ENCODE measurements at places on chromosomes 1 and 21.

DNA sequence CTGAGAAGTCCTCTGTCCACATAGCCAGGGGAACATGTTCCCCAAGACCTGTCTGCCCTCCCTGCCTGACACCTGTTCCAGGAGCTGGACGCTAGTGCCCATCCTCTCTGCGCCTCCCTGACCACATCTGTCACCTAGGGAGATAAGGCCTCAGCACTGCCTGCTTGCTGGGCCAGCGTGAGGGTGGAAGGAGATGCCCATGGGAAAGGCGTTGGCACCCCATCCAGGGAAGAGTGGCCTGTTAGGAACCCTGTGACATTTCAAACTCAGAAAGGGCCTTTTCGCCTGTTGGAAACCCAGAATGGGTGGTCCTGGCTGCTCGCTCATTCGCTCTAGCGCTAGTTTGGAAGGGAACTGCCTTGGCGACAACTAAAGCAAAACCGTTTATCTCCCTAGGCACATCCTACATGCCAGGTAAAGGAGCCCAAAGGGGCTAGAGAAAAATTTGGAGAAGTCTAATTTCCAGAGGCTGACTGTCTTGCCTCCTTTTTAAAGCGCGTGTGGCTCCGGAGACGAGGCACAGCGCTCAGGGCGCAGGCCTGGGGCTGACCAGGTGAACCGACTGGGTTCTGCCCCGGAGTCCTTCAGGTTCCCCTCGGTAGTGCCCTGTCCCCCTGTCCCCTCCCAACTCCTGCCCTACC, 410 bp downstream of the ACTA1 start:
- DNase-seq = peak; percentile 26

DNA sequence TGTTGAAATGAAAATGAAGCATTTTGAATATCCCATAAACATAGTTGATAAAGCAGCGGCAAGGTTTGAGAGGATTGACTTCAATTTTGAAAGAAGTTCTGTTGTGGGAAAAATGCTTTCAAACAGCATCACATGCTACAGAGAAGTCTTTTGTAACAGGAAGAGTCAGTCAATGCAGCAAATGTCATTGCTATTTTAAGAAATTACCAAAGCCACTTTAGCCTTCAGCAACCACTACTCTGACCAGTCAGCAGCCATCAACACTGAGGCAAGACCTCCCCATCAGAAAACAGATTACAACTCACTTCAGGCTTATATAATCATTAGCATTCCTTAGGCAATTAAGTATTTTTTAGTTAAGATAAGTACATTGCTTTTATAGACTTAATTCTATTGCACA, 33.8 kb upstream of the FCRL3 start:
- no peak for DNase-seq

- DNase-seq = no peak
These were observed 30.4 kb downstream of the PIK3C2B start for GRCh38 chr1:204464187-204464631.

- no peak for DNase-seq
These were observed 122.3 kb downstream of the SYF2 start for GRCh38 chr1:25110036-25110435.

GRCh38 chr1:172492421-172492820, 40.5 kb upstream of the SUCO start:
- DNase-seq = no peak

DNA sequence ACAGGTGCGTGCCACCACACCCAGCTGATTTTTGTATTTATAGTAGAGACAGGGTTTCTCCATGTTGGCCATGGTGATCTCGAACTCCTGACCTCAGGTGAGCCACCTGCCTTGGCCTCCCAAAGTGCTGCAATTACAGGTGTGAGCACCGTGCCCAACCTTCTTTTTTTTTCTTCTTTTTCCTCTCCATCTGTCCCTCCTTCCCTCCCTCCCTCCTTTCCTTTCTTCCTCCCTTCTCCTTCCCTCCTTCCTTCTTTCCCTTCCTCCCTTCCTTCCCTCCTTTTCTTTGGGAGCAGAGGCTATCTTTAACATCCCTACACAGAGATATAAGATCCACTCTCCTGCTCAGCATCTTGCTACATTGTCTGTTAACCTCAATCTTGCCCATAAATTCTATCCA, 24.4 kb upstream of the FAM89A start:
- DNase-seq = no peak

DNA sequence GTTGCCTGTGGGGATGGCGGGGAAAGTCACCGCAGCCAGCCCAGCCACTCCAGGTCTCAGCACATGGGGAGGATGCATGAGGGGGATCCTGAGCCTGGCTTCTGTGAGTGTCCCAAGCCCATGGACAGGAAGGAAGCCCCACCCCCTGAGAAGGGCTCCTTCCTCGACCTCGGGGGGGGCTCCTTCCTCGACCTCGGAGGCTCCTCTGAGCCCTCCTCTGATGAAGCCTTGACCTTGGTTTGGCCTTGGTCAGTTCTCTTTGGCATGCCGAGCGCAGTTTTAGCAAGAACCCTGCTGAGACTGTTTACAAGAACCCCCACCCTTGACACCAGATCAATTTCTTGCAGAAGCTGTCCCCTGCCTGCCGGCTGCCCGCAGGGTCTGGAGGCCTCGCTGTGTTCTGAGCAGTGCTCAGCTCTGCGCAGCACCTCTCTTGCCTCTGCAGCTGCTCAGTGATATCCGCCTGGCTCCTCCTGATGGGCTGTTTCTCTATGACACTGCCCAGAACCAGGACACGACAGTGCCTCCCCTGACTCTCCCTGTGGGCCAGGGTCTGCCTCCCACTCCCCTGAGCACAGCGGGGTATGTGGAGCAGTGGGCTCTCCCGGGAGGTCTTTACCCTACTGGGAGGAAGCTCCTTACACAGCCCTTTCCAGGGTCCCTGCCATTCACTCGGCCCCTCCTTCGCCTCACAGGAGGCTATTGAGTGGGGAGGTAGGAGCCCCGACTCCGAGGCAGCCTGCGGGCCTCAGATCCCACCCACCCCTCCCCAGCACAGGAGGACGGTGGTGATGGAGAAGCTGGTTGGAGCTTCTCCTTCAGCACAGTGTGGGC, 15.4 kb downstream of the ACTRT2 start:
- no peak for DNase-seq

GRCh38 chr1:10561497-10561896, 86.7 kb downstream of the PEX14 start:
- DNase-seq = no peak

Measured in GM13977 (cell line).